ENCODE measurements at places on chromosomes 1 and 21. TPM values are rescaled to one million over a fixed set of nuclear protein-coding genes. Genes with fewer than 3 reads are reported as not detected.

THEM4 gene
- total RNA-seq, result 31.0 TPM

PGLYRP4 gene
- total RNA-seq, result not detected

NHLH1 gene
- total RNA-seq, result not detected

CELA2A gene
- total RNA-seq, result not detected

CACHD1 gene
- total RNA-seq, result 7.1 TPM

TNNI3K gene
- total RNA-seq, result 0.36 TPM

FASLG gene
- total RNA-seq, result not detected

MMEL1 gene
- total RNA-seq, result not detected

NTNG1 gene
- 3.4 TPM for total RNA-seq

ITGB2 gene
- 0.09 TPM for total RNA-seq

SPRR2E gene
- total RNA-seq, result not detected

LRRIQ3 gene
- total RNA-seq, result 1.3 TPM

OR6N1 gene
- not detected for total RNA-seq

PGLYRP3 gene
- total RNA-seq, result not detected

RAB3B gene
- total RNA-seq, result 2.2 TPM

FMO2 gene
- not detected for total RNA-seq

HECTD3 gene
- total RNA-seq, result 14.0 TPM

NBPF10 gene
- total RNA-seq, result 0.46 TPM

SPRR3 gene
- total RNA-seq, result not detected

CSMD2 gene
- 3.8 TPM for total RNA-seq

NCAM2 gene
- total RNA-seq, result 2.6 TPM

EPHA8 gene
- total RNA-seq, result not detected

TBX19 gene
- total RNA-seq, result 0.57 TPM

LCA5L gene
- 6.0 TPM for total RNA-seq

TRIM58 gene
- 33.5 TPM for total RNA-seq

CDC7 gene
- 26.2 TPM for total RNA-seq

VPS26C gene
- 60.5 TPM for total RNA-seq

SORT1 gene
- total RNA-seq, result 16.3 TPM

IRF6 gene
- not detected for total RNA-seq

RIPPLY3 gene
- total RNA-seq, result not detected

RGS21 gene
- total RNA-seq, result not detected

RORC gene
- not detected for total RNA-seq

DPT gene
- total RNA-seq, result 0.69 TPM

CXADR gene
- total RNA-seq, result 5.1 TPM

LAMC1 gene
- 106 TPM for total RNA-seq

CD58 gene
- total RNA-seq, result 49.0 TPM

OR11L1 gene
- not detected for total RNA-seq

LCE3D gene
- total RNA-seq, result not detected

CA14 gene
- total RNA-seq, result not detected

SPRR2B gene
- total RNA-seq, result not detected
